ENCODE measurements at places on chromosomes 4 and X.

GRCh38 chr4:56791316-56791715 is 30.2 kb downstream of the SPINK2 start:
- DNase-seq, result no peak

- no peak for DNase-seq
Measured at GRCh38 chr4:137125011-137125410, 407.3 kb downstream of the PCDH18 start.

- DNase-seq, result no peak
Measured at GRCh38 chr4:189385579-189385978, 555.1 kb upstream of the FRG1 start.

- DNase-seq, result no peak
Measured at GRCh38 chr4:8289151-8289750, 19.7 kb downstream of the HTRA3 start.

DNA sequence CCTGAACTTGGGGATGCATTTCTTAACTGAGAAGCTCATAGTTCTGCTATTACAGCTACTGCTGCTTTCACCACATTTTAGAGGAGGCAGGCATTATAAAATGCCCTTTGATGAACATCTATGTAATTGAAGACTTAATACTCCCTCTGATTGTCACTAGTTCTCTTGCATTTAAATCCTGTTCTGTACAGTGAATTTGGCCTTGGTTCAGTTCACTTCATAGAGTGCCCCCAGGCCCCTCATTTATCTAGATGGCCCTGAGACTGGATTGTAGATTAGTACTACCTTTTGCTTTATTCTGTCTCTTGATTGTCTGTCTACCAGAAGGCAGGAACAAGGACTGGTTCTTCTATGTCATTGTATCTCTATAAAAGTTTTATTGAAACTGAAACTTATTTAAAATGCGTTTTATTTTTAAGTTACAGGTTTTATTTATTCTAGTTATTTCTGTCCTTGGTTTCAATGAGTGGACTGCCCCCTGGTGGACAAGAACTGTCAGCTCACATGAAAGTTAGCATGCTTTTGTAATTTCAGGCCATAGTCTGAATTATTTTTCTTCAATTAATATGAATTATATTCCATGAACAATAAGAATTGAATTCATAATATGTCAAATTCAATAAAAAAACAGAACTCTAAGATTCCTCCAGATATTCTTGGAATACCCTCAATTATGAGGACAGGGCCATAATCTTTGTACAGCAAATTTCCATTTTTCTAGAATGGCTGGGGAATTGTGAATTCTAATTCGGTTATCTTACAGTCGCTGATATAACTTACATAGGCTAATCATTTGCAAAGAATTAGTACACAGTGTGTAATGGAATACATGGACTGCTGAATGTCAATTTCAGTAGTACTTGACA is 47.2 kb upstream of the TMEM33 start:
- no peak for DNase-seq

DNA sequence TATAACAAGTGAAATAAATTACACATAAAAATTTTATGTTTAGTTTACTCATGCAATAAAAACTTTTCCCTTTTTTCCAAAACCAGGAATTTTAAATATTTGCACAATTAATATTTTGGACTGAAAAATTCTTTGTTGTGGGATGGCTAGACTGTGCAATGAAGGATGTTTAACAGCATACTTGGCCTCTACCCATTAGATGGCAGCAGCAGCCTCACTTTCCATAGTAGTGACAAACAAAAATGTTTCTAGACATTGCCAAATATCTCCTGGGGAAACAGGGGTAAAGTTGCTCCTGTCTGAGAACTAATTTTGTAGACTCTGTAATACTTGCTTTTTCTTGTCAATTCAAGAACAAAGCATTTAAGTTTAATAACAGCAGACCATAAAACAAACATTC is 49.8 kb downstream of the SCLT1 start:
- DNase-seq, result no peak
